ENCODE measurements at places on chromosomes 12 and 14. TPM values are rescaled to one million over a fixed set of nuclear protein-coding genes. Genes with fewer than 3 reads are reported as not detected.

GRCh38 chr12:675562-675961 is 12.3 kb upstream of the NINJ2 start:
- H3K36me3 ChIP-seq: peaks cover 3% of the 10 kb centered on the region
- H3K27ac ChIP-seq: peak overlapping the region; percentile 64
- no peak for DNase-seq
- H3K4me3 ChIP-seq: no peak overlapping the region
- peaks cover 70% of the 10 kb centered on the region for H3K4me1 ChIP-seq

DNA sequence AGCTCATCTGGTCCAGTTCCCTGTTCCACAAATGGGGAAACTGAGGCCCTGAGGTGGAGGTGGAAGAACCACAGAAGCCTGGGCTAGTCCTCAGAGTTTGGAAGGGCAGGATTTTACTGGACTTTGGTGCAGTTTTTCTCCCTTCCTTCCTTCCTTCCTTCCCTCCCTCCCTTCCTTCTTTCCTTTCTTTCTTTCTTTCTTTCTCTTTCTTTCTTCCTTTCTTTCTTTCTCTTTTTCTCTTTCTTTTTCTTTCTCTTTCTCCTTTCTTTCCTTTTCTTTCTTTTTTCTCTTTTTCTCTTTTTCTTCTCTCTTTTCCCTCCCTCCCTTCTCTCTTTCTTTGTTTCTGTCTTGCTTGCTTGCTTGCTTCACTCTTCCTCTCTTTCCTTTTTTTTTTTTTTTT is 95.7 kb upstream of the TBX3 start:
- no peak for DNase-seq
- no peaks in the 10 kb centered on the region for H3K36me3 ChIP-seq
- no peak overlapping the region for H3K4me3 ChIP-seq
- no peaks in the 10 kb centered on the region for H3K4me1 ChIP-seq

SYNDIG1L gene
- not detected for total RNA-seq

DNA sequence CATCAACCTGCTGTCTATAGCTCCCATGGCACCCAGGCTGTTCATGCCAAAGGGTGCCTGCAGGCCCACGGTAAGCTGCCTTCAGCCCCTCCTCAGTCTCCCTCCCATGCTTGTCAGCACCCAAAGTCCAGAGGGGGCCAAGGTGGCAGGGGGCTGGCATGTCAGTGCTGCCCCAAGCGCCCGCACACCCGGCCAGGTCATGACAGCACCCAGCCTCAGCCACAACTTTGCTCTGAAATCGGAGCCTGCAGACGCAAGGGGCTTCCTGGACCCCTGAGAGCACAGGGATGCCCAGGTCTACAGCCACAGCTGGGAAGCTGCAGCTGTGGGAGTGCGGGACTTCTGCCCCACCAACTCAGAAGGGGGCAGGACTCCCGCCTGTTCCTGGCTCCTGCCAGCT is 28.5 kb upstream of the PAPLN start:
- no peaks in the 10 kb centered on the region for H3K27me3 ChIP-seq
- H3K36me3 ChIP-seq: peaks cover 77% of the 10 kb centered on the region
- no peaks in the 10 kb centered on the region for H3K4me1 ChIP-seq
- H3K4me3 ChIP-seq: no peak overlapping the region
- no peak overlapping the region for H3K27ac ChIP-seq

Measured in activated CD4-positive, alpha-beta memory T cell treated with anti-CD3 and anti-CD28 coated beads, Interleukin-2, amount 10 ng/mL, durations not matched to agents 7 days and 5 days (primary cell).